Hematopoietic multipotent progenitor cell treated with erythropoietin and hydrocortisone succinate and interleukin-3 and kit ligand, for 4 days (in vitro differentiated cells): ENCODE measurements at places on chromosomes 2 and 18.

GRCh38 chr2:169260246-169260645, 102.1 kb downstream of the LRP2 start:
- DNase-seq = peak; percentile 36

GRCh38 chr2:105910497-105911238, 166.0 kb downstream of the NCK2 start:
- DNase-seq = no peak

DNA sequence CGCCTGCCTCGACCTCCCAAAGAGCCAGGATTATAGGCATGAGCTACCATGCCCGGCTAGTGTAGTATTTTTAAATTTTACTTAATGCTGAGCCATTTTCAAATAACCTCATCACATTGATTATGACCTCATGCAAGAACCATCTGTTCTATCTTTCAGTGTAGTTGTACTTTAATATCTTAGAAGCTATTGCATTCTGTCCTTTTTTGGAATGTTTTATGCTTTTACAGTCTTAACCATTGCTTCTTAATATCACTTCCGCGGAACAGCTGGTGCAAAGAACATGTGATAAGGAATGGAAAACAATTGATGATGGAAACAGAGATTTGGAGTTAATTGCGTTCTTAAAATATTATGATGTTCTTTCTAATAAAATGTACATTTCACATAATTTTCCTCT, 2.7 kb downstream of the GEN1 start:
- no peak for DNase-seq

DNA sequence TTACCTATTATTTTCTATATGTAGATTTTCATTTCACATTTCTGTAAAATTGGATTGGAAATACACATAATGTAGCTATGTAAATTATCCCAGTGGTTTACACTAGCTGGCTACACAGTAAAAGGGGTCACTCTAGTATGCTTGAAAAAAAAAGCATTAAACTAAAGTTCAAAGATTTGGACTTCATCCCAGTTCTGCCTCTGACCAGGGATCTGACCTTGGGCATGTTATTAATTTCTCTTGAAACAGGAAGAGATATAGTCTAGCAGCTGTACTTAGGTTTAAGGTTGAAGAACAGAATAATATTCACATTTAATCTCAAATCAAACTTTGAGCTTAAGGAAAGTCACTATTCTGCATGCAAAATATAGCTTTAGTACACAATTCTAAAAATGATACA, 64.5 kb upstream of the RPE start:
- DNase-seq = no peak

DNA sequence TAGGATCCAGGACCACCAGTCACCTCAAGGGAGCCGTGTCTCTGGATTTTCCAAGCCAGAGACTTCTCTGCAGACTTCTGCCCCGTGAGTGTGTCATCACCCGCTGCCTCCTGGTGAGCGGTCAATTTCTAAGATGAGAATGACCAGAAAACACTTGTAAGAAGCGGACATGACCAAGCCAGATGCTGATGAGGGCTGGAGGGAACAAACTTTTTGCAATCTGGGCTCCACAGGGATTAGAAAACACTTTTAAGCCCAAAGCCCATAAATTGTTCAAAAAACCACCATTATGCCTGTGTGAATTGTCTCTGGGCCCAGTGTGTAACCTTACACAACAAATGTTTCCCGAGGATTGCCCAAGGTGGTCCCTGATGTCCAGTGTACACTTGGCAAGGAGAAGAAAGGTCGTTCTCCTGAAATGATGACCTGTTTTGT, 5.3 kb upstream of the NPPC start:
- no peak for DNase-seq

GRCh38 chr2:85804583-85804982, 50.8 kb downstream of the ATOH8 start:
- DNase-seq = peak; percentile 67

DNA sequence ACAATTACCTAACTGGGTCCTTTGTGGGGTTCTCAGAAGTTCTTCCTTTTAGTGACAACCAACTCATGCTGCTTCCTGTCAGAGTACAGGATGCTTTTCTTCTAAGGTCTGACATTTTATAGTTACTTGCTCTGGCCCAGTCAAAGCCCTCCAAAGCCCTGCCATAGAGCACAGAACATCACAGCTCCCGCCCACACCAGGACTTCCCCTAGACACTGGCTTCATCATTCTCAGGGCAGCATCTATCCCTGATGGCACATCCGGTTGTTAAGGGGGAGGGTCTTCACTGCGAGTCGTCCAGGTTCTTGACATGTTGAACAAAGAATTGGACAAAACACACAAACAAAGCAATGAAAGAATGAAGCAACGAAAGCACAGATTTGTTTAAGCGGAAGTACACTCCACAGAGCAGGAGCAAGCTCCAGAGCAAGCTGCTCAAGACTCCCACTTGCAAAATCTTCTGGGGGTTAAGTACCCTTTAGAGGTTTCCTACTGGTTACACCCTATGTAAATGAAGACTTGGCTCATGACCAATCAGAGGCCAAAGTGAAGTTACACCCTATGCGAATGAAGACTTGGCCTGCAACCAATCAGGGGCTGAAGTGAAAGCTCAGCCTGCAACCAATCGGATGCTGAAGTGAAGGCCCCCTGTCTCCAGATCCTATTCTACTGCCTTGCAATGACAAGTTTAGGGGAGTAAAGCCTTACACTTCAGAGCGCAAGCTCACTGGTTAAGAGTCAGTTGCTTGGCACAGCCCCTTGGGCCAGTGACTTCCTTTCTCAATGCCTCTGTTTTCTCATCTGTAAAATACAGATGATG, 79.0 kb downstream of the HDAC4 start:
- DNase-seq = peak; percentile 77

- no peak for DNase-seq
Observed at GRCh38 chr2:179181002-179181401, 83.6 kb downstream of the SESTD1 start.

- DNase-seq = no peak
Observed at GRCh38 chr18:64095056-64095455, 53.8 kb downstream of the LINC00305 start.

GRCh38 chr2:223000872-223001796, 50.9 kb upstream of the KCNE4 start:
- DNase-seq = no peak

DNA sequence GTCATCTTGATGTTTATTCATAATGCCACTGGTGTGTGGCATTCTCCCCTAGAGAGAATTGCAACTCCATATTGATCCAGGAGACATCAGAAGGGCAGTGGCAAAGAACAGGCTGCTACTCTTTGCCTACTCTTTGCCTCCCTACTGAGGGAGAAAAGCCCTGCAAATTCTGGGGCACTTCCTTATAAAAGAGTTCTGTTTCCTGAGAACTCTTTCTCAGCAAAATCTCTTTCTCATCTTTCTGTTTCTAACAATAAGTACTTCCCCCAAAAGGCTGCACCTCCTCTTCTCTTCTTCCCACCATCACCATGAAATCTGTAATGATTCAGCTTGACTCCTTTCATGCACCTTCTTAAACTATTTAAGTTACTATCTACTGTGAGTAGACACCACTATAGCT, 270.3 kb downstream of the MREG start:
- no peak for DNase-seq

DNA sequence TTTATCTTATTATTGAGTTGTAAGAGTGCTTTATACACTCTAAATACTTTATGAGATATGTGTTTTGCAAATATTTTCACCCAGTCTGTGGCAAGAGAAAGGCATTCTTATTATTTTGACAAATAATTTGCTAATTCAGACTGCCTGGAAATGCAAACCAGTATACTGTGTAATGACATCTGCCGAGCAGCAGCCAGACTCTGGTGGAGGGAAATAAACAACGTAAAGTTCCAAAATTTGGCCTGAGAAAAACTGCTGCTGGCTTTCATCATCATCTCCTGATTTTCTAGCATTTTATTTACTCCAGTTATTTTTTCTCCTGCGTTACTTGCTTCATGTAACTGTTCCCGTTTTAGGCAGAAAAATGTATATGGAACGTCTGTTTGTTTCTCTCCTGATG, 161.6 kb downstream of the RNF152 start:
- no peak for DNase-seq

DNA sequence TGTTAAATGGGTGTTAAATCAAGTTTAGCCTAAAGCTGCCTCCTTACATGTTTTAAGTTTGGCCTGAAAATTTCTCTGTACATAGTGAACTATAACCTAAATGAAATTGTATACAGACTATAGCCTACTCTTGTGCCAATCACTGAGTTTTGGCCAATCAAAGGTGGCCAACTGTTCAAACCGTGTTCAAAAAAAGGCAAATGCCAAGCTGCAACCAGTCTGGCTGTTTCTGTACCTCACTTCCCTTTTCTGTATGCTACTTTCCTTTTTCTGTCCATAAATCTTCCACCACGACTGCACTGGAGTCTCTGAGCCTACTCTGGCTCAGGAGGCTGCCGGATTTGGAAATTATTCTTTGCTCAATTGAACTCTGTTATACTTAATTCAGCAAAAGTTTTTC, 121.0 kb downstream of the SPOPL start:
- peak; percentile 61 for DNase-seq

- peak; percentile 15 for DNase-seq
Observed at GRCh38 chr18:33755931-33756560, 178.0 kb downstream of the ASXL3 start.

- peak; percentile 39 for DNase-seq
Observed at GRCh38 chr2:170972296-170973224, 43.5 kb downstream of the GORASP2 start.

- peak; percentile 65 for DNase-seq
Observed at GRCh38 chr18:79950515-79951341, 725 bp downstream of the SLC66A2 start.

GRCh38 chr2:105571445-105571987, 172.7 kb upstream of the FHL2 start:
- DNase-seq = peak; percentile 41

- no peak for DNase-seq
Observed at GRCh38 chr2:212922701-212923100, 228.7 kb downstream of the IKZF2 start.

GRCh38 chr18:42520138-42520537, 565.1 kb downstream of the PIK3C3 start:
- DNase-seq = no peak

DNA sequence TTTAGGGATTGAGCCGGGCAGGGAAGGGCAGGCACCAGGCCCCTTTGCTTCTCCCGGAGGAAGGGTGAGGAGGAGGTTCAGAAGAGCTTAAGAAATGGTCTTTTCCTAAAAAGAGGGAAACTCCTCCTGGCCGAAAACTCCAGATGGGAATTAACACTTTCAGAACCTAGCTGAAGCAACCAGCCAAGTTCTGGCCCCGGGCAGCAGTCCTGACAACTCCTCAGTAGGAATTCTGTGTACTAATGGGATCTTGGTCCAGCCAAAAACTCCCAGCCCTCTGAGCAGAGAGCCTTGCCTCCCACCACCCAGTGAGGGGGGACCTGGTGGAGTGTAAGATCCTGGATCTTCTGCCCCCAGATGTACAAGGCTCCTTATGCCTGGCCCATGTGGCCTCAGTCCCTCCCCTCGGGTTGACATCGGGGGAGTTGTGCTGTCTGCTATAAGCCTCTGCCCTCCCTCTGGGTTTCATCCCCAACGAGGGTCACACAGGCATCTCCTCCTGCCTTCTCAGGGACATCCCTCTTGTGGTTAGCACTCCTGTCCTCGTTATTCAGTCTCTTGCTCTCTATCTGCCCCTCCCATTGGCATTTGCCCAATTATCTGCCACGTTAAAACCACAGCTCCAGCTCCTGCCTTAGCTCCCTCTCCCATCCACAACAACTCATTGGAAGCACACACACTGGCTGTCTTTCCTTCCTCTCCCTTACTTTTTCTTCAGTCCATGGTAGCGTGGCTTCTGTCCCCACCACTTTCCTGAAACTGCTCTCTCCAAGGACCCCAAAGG, 184.6 kb downstream of the CYP26B1 start:
- peak; percentile 7 for DNase-seq

- DNase-seq = peak; percentile 3
Observed at GRCh38 chr2:139122711-139123158, 342.5 kb upstream of the NXPH2 start.

DNA sequence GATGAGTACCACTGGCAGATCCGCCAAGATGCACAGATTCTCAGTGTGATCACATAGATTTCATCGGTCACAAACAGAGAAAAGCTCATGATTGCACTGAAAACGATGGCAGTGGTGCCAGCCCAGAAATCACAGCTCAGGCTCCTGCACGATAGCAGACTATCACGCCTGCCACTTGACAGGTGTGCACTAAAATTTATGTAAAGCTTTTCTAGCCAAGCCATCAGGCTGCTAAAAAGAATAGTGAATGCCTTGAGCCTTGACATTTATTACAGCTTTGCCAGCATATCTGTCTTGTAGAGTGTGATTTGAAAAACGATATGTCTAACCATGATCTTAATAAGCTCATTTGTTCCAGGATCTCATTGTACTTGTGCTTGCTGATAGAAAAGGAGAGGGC, 409.5 kb upstream of the CWC22 start:
- no peak for DNase-seq

GRCh38 chr2:144479659-144480058, 40.3 kb downstream of the ZEB2 start:
- no peak for DNase-seq

GRCh38 chr18:28736223-28736622, 559.3 kb upstream of the CDH2 start:
- DNase-seq = no peak

- no peak for DNase-seq
Observed at GRCh38 chr2:16124881-16125613, 184.7 kb downstream of the MYCN start.

DNA sequence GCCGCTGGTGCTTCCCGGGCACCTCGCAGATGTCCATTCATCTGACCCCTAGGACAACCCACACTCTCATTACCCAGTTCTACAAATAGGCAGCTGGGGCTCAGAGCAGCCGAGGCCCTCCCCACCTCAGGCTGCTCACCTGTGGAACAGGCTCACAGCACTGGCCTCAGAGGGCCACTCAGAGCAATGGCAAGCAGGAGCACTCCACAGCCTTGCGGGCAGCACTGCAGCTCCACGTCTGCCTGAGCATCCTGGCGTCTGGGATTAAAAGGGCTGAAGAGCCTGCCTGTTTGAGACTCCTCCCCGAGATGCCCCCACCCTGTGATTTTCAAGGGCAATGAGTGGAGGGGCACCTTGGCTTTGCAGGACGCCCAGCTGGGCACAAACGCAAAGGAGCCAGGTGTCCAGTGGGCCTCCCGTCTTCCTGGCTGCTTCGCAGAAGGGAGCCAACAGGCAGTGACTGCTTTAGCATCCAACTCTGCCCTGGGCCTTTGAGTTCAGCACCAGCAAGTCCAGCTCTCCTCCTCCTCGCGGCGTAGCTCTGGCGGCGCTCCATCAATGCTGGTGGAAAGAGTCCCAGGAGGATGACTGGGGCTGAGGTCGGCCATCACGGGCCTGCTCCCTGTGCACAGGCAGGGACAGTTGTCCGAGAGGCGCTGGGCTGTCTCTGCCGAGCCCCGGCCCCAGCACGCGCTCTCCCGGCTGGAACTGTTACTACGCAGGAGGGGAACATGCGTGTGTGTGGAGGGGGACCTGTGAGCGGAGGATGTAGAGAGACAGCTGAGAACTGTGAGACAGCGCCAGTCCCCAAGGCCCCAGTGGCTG, 297.2 kb downstream of the NDUFA10 start:
- no peak for DNase-seq

GRCh38 chr2:23554054-23554697, 169.2 kb downstream of the KLHL29 start:
- no peak for DNase-seq
